ENCODE measurements at places on chromosomes 3 and 15.

- DNase-seq = no peak
Measured at GRCh38 chr3:32814361-32814760, 3.4 kb upstream of the TRIM71 start.

DNA sequence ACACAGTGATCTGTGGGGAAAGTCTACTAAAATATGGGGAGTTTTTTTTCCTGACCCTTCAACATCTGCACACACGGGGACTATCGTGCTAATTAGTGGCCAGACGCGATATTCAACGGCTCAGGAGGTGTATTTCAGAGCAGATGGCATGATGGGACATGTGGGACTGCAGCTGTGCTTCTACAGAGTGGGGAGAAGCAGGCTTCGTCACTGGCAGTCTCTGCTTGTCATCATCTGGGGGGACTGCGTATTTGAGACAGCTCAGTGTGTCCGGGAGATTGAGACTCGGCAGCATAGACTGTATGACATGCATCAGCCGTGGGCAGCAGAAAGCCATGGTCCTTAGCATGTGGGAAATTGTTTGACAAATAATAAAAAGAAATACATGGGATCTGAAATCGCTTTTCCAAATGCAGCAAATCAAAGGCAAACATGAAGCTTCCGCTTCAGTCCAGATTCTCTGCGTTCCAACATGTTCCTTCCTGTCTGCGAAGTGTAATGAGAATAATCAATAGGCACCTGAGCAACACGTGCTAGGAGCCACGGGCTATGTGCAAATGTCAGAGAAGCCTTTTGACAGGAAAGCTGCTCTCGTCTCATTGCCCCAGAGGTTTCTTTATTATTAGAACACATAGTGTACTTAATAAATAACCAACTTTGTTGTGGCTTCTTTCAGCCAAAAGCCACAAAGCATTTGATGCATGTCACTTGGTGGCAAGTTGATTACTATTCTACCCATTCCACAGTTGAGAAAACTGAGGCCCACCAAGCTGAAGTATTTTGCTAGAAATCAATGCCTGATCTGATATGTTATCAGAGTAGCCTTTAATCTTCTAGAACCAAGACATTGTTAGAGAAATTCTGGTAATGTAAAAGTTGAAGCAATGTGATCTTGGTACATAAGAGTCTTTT is 276.3 kb downstream of the RYR3 start:
- DNase-seq = no peak

DNA sequence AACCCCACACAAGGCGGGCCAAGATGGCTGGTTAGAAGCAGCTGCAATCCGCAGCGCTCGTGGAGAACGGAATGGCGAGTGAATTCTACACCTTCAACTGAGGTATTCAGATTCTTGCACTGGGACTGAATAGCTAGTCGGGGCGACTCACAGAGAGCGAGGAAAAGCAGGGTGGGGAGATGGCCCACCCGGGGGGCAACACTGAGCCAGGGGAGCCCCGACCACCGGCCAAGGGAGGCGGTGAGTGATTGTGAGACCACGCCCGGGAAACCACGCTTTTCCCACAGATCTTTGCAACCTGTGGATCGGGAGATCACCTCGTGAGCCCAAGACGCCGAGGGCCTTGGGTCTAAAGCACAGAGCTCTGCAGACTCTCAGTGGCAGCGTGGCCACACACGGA is 28.3 kb downstream of the GNB5 start:
- DNase-seq = no peak

DNA sequence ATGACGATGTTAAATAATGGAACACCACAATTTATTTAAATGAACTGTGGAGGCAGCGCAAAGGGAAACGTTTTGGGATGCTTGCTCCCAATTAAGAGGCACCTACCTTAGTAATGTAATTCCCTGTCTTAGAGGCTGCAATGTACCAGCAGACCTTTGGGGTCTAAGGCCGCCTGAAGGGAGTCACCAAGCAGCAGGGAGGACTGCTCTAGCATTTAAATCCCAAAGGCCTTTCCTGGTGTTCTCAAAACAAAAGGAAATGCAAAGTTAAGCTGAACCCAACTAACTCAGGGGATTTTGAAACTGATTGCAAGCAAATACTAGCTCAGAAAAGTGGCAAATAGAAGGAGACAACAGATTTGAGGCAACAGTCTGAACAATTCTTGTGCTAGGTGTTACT is 510.8 kb downstream of the GABRG3 start:
- DNase-seq = no peak

DNA sequence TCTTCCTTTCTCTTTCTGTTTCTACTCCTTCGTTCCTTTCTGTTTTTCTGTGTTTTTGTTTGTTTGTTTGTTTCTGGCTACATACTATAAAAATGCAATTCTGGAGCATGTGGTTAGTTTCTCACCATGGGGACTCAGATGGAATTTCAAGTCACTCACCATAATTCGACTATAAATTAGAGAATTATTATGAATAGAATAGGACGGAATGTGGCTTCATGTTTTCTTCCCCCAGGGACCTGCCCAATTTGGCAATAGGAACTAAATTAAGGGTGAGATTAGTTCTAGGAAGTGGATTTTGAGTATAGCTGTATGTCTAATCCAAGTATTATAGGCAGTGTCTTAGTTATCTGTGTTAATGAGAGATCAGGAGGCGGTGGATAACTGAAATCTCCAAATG is 96.9 kb downstream of the THSD4 start:
- no peak for DNase-seq

- no peak for DNase-seq
Measured at GRCh38 chr3:185960522-185961288, 22.9 kb upstream of the TRA2B start.

GRCh38 chr3:62318365-62318751 is 55.0 kb downstream of the FEZF2 start:
- no peak for DNase-seq

DNA sequence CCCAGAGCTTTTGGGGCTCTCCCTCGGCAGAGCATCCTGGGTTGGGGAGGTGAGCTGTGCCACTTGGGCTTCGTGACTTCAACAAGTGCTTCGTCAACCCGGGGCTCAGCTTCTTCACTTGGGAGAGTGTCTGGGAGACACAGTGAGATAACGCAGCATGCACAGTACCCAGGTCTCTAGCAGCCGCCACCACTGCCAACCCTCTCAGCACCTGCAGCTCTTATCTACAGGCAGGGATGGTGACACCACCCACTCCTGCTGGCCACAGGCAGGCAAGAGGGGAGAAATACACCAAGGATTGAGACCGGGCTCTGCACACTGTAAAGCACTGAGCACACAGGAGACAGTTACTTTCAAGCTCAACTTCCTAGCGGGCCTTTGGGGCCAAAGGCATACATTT is 11.6 kb downstream of the TKT start:
- DNase-seq = no peak

GRCh38 chr3:139319428-139320402 is 24.1 kb upstream of the MRPS22 start:
- no peak for DNase-seq

- no peak for DNase-seq
Measured at GRCh38 chr15:62940755-62941361, 101.7 kb upstream of the TPM1 start.

- DNase-seq = no peak
Measured at GRCh38 chr3:20080956-20081554, 40.8 kb downstream of the KAT2B start.

DNA sequence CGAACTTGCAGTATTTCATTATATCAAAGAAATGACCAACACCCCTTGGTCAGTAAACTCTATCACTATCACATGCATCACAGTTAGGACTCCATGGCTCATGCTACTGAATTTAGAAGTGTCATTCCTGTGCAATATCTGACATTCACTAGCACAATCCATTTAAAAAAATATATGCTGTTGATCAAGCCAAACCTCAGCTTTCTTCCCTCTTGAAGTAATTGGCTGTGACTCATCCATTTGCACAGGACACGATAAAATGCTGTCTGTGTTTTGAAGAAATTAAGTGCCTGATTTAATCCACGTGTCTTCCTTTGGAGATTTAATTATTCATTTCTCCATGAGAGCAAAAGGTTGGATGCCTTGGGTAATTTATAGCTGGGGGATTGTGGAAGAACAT is 38.9 kb downstream of the CPNE4 start:
- no peak for DNase-seq

DNA sequence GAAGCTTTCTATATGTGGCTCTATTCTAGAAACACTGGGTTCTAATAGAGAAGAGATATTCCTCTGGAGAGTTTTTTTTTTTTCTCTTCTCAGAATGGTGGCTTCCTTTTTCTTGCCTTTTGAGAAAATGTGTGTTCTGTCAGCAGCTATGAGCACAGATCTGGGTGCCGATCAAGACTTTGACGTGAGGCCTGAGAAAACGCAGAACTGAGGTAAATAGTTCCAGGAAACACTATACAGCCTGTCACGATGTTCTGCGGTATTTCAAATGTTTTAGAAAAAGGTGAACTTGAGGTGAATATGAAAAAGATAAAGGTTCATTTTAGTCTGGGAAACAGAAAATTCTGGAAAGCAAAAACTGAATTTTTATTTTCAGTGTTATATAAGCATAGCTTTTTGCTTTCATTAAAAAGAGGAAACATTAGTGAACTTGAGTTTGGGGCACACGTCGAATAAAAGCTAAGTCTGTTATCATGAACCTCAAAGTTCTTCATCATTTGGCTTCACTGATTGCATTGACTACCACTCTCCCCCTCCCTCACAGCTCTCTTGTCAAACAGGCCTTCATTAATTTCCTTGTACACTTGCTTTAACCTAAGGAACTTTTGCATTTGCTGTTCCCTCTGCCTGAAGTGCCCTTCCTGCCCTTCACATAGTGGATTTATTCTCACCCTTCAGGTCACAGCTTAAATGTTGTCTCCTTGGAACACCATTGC is 265.1 kb downstream of the NFKBIZ start:
- no peak for DNase-seq

GRCh38 chr15:75808563-75808962 is 34.7 kb upstream of the UBE2Q2 start:
- DNase-seq = no peak

GRCh38 chr3:13459605-13460340 is 20.3 kb upstream of the HDAC11 start:
- DNase-seq = no peak

DNA sequence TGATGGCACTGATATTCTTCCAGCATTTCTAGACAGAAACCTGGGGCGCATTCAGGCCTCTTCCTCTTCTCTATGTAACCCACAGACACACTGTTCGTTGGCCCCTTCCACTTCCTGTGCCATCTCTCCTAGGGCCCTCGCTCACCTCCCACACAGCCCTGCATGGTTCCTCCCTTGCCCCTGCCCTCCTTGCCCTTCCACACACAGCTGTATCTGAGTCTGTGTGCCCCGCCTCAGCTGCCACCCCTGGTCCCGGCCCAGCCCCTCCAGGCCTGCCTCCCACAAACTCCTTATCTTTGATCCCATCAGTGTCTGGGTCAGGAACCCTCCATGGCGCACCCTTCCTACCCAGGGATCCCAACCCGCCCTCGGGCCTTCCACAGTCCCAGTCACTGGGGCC is 37.9 kb downstream of the RAB6B start:
- no peak for DNase-seq

- DNase-seq = no peak
Measured at GRCh38 chr3:81425198-81425868, 336.1 kb downstream of the GBE1 start.

DNA sequence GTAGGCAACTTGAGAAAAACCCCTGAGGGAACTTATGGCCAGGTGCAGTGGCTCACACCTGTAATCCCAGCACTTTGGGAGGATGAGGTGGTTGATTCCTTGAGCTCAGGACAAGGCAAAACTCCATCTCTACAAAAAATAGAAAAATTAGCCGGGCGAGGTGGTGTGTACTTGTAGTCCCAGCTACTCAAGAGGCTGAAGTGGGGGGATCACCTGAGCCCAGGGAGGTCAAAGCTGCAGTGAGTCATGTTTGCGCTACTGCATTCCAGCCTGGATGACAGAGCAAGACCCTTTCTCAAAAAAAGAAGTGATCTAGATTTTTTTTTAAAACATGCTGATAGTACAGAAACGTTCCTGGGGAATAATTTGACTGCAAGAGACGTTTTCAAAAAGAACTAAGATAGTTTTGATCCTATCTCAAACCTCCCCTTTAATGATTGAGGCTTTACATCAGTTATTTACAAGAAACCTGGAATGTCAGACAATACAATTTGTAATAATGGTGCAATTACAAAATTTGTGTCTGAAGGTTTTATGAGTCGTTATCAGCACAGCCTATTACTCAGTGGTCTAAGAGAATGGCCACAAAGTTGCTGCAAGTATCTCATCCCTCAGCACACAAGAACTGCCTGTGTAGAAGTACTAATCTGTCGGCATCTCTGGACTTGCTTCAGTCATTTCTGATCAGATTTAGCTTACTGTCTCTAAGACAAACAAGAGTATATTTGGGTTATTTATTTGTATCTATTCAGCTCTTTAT is 32.2 kb upstream of the KLHL25 start:
- no peak for DNase-seq

GRCh38 chr15:49831206-49831965 is 210.5 kb downstream of the DTWD1 start:
- DNase-seq = no peak

DNA sequence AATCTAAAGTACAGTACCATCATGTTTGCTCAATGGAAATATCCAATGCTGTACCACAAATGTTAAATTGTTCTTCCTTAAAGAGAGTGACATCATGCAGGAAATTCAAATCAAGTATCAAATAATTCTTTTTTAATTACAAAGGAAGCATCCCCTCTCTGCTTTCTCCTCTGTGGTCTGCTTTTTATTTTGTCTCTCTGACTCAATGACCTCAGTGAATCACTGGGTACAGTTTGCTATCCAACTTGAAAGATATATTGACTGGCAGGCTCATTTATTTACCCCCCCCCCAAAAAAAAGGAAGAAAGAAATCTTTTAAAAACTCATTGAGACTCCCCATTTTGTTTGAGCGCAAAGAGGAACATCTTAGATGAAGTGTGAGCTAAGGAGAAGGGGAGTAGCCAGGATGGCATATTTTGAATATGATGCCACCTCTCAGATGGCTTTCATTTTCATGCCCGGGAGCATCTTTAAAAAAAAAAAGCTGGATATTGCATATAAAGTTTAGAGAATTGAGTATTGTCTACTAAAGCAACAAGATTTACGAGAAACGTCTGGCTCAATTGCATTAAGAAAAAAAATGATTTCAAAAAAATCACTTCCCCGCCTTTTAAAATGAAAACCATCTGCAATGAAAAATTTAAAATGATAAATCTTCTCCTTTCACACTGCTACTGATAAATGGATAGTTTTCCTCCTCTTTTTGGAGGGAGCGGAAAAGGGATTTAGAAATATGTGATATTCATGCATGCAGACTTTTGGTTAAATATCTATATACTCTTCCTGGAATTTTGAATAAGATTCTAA is 307.1 kb upstream of the DPH6 start:
- DNase-seq = no peak

- DNase-seq = no peak
Measured at GRCh38 chr3:51099794-51100535, 285.1 kb upstream of the MANF start.

DNA sequence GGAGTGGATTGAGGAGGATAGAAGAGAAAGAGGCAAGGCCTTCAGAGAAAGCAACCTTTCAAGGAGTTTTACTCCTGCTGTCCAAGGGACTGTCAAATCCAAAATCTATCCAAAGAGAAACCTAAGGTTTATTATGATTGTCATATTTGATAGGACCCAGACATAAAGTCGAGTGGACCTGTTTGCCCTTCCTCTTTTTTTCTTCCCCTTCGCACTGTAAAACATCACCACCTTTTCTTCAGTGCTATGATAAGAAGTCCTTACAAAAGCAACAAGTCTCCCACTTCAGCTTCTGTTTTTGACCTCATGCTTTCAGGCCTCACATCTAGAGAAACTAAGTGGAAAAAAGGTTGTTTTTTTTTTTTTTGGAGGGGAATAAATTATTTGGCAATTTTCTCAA is 73.0 kb downstream of the TRPC1 start:
- DNase-seq = no peak
